ENCODE measurements at places on chromosomes 7 and 10.

GRCh38 chr7:120720317-120720716 lies 137.6 kb downstream of the TSPAN12 start:
- no peak for DNase-seq

DNA sequence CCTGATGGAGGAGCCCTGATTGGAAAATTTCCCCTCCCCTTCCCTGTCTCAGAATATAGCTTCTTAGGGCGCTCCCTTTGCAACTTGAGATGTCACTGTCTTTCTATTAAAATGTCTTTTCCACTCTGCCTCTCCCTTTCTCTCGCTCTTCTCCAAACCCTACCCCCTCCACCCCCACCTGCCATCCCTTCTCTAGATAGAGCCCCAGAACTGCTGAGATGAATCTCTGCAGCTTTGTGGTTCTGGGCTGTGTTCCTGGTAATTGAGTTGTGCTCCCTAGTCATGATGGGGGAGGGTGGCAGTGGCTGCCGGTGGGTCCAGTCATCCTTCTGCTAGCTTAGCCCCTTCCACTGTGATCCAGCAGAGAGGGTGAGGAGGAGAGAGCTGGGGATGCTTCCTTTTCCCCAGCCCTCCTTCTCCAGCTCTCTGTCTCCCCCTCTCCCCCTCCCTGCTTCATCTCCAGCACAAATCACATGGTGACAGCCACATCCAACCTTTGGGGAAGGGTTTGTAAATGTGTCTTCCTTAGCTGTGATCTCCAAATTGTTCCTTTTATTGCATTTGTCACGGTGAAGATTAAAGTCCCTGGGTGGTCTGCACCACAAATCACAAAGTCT lies 50.8 kb upstream of the BTRC start:
- no peak for DNase-seq

DNA sequence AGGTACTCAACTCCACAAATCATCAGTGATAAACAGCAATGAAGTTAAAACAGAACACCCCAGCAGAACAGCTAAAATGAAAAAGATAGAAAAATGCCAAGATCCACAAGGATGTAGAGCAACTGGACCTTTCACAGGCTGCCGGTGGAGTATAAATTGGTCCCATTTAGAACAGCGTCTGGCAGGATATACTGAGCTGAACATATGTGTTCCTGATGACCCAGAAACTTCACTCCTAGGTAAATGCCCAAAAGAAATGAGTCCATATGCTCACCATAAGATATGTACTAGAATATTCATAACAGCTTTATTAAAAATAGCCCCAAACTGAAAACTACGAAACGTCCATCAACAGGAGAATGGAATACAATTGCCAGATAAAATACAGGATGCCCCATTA lies 102.4 kb downstream of the OAT start:
- DNase-seq: no peak

GRCh38 chr7:106966121-106966520 lies 78.4 kb upstream of the PRKAR2B start:
- DNase-seq: no peak

GRCh38 chr10:101257084-101257483 lies 27.8 kb upstream of the LBX1 start:
- DNase-seq: no peak

- DNase-seq: no peak
Measured at GRCh38 chr7:111960984-111961383, 245.2 kb downstream of the DOCK4 start.

GRCh38 chr7:108605559-108606201 lies 36.0 kb downstream of the DNAJB9 start:
- DNase-seq: no peak

GRCh38 chr7:42080841-42081586 lies 156.0 kb downstream of the GLI3 start:
- peak; percentile 58 for DNase-seq

GRCh38 chr7:155344270-155344617 lies 46.6 kb downstream of the INSIG1 start:
- no peak for DNase-seq

DNA sequence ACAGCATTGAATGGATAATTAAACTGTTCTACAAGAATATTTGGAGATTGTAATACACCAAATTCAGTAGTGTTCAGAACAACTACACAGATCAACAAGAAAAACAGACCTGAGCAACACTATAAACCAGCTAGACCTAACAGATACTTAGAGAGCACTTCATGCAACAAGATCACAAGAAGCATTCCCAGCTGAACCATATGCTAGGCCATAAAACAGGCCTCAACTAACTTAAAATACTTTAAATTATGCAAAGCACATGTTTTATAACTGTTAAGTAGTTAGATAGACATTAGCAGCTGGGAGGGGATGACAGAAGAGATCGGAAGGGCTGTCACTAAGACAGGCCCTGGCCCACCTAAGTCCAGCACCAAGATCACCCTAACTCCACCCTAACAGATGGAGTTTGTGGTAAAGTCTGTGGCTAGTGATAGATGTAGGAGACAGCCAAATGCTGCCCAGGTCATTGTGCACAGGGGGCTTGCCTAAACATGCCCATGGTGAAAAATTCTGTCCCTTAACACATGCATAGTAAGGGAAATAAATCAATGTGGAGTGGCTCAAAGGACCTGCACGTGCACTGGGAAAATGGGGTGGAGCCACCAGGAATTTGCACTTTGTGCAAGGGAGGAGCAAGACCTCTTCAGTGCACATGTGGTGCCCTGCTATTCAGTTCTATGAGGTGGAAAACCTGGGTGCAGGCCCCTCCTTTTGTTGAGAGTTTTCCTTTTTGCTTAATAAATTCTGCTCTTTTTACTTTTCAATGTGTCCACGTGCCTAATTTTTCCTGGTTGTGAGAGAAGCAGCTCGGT lies 567.8 kb upstream of the NRG3 start:
- DNase-seq: no peak

- DNase-seq: no peak
Measured at GRCh38 chr7:132770055-132770454, 193.8 kb upstream of the PLXNA4 start.

DNA sequence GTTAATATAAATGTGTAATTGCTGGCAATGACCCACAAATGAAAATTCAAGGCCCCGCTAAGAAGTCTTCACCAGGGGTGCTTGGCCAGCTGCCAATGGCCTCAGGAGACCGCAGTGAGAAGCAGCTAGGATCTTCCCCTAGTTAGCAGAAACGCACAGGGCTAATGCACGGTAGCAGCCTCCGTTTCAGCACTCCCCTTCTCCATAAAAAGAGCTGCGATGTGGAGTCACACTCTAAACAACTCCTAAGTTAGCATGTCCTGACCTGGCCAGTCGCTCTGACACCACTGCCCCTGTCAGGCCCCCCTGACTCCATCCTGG lies 139.0 kb downstream of the SEPTIN14 start:
- no peak for DNase-seq

DNA sequence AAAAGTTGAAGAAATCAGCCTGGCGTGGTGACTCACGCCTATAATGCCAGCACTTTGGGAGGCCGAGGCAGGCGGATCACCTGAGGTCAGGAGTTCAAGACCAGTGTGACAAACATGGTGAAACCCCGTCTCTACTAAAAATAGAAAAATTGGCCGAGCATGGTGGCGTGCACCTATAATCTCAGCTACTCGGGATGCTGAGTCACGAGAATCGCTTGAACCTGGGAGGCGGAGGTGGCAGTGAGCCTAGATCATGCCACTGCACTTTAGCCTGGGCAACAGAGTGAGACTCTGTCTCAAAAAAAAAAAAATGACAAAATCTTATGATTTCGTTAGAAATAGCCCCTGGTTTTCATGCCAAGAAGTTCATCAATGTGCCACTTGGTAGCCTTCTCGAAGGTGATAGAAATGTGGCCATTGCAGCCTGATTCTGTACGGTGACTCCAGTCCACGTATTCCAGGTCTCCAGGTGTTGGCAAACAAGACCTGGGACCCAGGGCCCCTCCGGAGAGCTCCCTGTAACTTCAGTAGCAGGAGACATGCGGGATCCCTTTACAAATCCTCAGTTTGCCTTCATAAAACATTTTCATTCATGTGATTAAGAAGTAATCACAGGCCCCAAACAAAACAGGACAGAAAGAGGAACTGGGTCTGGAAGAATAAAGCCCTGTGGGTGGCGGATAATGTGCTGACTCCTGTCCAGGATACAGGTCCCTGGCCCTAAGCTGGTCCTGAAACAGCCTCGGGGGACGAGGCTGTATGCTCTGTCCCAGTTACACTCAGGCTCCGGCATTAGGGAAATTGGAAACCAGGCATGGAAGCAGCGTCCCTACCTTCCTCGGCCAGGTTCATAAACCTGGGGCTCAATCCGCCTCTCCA lies 207.3 kb upstream of the SH2B2 start:
- no peak for DNase-seq
